ENCODE measurements at places on chromosomes 5 and 9.

GRCh38 chr9:133268335-133269056 is 6.5 kb downstream of the ABO start:
- DNase-seq, result no peak

DNA sequence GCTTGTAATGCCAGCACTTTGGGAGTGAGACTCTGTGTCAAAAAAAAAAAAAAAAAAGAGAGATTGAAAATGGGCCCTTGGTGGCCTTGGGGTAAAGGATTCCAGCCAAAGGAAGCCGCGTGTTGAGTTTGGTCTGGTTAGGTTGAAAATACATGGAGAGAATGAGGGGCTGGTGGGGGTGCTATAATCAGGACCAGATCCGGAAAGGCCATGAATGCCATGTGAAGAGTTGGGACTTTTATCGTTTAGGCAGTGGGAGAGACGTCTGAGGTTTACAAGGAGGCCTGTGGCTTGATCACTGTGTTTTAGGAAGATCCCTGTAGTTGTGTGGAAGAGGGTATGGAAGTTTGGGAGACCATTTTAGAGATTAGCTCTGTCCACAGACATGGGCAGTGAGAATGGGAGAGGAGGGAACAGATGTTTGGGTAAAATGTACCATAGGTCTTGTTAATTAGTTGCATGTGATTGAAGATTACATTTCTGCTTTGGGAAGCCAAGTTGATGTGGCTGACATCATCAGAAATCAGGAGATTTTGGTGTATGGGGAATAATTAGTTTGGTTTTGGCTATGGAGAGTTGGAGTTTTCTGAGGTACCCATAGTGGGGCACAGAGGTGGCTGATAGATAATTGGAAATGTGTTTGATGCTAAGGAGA is 3.5 kb downstream of the MSANTD3 start:
- no peak for DNase-seq

- DNase-seq, result no peak
These were observed 67.5 kb upstream of the ERCC6L2 start for GRCh38 chr9:95808011-95808410.

DNA sequence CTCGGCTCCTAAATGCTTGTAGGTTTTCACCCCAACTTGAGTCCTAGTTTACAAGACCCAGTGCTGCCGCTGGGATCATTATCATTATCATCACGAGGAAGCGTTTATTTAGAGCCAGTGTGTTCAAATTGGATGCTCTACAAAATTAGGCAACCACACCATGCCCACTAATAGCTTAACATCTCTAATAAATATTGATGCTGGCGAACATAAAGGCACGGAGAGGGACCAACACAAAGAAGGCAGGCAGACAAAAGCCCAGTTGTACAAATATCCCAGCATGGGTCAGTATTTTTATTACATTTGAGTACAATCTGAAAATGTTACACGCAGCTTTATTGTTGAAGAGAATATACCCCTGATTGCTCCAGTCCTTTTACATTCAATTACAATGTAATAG is 4.7 kb downstream of the CFAP77 start:
- no peak for DNase-seq

- no peak for DNase-seq
These were observed 45.1 kb upstream of the PJA2 start for GRCh38 chr5:109454731-109455505.

DNA sequence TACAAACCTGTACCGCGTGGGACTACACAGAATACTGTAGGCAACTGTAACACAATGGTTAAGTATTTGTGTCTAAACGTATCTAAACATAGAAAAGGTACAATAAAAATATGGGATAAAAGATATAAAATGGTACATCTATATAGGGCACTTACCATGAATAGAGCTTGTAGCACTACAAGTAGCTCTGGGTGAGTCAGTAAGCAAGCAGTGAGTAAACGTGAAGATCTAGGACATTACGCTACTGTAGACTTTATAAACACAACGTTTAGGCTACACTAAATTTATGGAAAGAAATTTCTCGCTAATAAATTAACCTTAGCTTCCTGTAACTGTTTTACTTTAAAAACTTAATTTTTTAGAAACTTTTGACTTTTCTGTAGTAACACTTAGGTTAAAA is 46.5 kb downstream of the MRPS27 start:
- no peak for DNase-seq

- DNase-seq, result no peak
These were observed 64.6 kb upstream of the CAST start for GRCh38 chr5:96597438-96598020.

- no peak for DNase-seq
These were observed 285.1 kb upstream of the DAP start for GRCh38 chr5:11046160-11046559.

- no peak for DNase-seq
These were observed 79.0 kb upstream of the ZNF608 start for GRCh38 chr5:124825250-124825982.

DNA sequence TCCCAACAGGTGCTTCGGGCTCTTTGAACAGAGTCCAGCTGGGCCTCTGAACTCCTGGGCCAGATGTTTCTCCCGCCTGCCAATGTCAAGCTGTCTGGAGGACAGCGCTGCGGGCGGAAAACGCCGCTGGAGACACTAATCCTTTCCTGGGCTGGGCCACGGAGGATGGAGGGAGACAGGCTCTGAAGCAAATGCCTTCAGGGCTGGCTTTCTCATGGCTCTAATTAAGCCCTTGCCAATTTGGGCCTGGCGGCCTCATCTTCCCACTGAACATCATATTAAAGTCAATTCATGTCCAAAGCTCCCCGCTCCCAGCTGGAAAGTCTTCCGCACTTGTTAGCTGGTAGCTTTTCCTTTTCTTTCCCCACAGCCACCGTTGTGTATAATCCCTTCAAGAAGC is 72.7 kb downstream of the NTNG2 start:
- DNase-seq, result no peak

DNA sequence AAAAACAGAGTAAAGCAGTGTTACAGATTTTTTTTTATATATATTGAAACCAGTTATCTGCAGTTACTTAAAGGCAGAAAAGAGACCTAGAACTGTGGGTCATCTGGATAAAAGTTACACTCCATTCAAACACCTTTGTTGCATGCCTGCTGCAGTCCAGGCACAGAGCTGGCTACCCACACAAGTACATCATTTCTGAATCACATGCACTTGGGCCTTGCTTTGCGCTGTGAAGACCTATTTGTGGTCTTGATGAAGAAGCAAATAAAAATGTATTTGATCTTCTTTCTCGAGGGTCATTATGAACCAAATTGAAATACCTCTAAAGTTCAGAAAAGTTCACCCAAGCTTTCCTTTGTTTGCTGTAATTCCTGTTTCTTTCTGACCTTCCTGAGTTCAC is 503.0 kb upstream of the ZNF608 start:
- DNase-seq, result no peak

DNA sequence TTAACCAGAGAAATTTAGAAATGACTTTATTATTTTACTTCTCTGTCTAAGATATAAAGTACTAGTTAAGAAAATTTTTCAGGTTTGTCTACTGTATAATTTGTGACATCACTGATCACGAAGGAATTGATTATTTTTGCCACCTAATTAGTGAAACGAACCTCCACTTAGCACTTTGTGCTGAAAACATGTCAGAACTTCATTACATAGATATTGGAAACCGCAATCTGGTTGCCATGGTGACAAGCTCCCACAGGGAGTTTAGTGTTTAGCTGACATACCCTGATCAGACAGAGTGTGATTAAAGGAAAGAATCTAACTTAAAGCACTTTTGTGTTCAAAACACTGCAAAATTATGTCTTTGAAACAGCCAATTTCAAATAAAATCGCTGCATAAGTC is 668.4 kb upstream of the CCNG1 start:
- no peak for DNase-seq

- no peak for DNase-seq
These were observed 174.8 kb downstream of the GADD45G start for GRCh38 chr9:89779405-89780203.

DNA sequence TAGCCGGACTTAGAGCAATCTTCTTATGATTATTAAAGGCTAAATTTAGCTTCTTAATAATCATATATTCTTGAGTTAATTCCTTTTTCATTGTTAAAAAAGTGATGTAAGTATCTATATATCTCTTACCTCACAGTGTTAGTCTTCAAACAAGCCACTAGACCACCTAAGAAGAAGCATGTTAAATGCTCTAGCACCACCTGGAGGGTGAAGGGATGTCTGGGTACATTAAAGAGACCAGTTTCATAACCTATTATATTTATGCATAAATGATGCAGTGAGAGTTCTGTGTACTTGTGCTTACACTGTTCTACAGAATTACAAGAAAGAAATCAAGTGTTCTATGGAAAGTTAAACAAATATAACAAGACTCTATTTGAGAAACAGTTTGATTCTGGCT is 55.9 kb upstream of the SLCO6A1 start:
- no peak for DNase-seq

DNA sequence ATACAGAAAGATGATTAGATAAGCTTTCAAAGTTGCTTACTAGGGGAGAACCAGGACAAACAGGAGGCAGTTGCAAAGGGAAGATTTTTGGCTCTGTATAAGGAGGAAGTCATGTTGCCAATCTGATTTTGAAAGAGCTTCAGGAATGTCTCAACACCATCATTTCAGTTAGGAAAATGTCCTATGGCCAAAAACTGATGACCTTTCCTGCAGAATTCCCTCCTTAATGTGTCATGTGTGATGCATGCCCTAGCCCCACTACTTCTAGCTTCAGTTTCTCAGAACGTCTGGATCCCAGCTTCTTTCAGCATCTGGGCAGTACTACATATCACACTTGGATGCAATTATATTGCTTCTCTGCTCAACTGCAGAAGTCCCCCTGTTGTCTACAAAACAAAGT is 211.5 kb upstream of the NREP start:
- DNase-seq, result no peak

Data from stimulated activated CD4-positive, alpha-beta T cell treated with anti-CD3 and anti-CD28 coated beads, TNF-alpha, amount 100 ng/mL, for 1 hour (primary cell).